ENCODE measurements at places on chromosomes 6 and 20.

- peak; percentile 52 for DNase-seq
Observed at GRCh38 chr6:106546691-106547414, 82.4 kb downstream of the RTN4IP1 start.

DNA sequence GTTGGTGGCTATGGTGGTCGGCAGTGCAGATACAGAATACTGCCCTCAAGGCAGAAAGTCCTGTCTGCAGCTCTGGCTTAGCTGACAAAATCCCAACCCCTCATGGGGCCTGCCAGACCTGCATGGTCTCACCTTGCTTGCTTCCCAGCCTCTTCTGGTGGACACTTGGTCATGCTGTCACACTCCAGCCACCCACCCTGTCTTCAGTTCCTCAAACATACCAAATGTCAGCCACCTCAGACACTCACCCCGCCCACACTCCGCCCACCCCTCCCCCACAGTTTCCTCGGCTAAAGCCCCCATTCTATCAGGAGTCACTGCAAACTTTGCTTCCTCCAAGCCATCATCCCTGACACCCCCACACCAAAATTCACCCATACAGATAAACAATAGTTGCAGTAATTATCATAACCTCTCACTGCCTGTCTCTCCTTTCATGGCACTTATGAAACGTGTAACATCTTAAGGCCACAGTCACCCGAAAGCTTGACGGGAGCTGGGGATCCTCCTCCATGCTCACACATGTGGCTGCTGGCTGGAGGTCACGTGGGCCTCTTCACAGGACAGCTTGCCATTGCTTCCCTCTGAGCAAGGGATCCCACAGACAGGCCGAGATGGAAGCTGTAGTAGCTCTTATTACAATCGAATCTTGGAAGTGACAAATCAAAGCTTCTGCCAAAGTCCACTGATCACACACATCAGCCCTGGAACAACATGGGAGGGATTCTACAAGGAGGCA lies 202.2 kb downstream of the PTPRT start:
- no peak for DNase-seq

DNA sequence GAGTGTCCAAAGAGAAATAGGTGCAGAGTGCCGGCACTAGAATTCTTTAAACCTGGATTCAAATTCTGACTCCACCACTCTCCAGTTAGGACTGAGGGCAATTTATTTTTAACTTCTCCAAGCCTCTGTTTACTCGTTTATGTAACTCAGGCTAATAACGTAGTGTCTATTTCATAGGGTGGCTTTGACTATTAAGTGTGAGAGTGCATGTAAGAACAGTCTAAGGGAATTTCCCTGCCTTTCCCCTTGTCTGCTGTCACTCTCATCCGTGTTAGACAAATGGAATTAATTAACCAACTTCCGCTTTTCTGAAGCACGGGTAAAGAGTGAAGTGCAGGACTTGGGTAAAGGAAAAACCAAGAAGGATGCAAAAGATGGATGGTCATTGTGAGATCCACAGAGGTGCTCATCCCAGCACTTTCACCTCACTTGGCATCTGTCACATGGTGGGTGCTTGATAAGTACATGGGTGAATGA lies 4.1 kb upstream of the ZKSCAN8 start:
- DNase-seq, result no peak

DNA sequence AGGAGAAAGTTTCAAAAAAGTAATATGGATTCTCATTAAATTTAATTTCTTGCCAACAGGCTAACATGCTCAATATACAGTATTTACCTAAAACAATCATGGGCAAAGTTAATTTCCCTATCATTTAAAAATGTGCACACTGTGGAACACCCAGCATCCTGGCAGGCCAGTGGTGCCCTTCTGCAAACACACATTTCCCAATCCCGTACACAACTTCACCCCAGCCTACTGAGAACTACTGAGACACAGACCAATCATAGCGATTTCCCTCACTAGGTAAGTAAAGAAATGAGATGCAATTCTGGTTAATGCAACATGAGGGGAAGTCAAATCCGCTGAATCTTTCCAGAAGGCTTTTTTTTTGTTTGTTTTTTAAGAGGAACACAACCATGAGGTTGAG lies 7.6 kb downstream of the USP45 start:
- DNase-seq, result no peak

DNA sequence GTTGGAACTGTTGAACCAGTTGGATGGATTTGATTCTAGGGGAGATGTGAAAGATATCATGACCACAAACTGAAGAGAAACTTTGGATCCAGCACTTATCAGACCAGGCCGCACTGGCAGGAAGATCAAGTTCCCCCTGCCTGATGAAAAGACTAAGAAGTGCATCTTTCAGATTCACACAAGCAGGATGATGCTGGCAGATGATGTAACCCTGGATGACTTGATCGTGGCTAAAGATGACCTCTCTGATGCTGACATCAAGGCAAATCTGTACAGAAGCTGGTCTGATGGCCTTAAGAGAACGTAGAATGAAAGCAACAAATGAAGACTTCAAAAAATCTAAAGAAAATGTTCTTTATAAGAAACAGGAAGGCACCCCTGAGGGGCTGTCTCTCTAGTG lies 72.8 kb upstream of the CDYL start:
- no peak for DNase-seq

DNA sequence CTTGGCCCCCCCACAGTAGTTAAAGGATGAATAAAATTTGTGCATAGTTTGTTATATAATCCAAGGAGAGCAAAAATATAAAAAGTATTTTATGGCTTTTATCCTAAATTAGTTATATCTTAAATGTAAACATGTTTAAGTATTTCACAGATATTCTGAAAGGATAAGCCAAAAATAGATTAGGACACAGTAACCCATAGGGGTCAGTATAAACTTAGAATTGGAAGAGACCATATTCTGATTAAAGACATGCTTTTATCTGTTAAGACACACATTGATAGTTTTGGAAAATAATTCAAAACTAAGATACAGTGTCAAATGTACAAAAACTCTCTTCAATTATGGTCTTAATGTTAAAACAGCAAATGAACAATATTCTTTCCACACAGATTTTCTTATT lies 4.5 kb upstream of the SERINC1 start:
- DNase-seq, result peak; percentile 29

DNA sequence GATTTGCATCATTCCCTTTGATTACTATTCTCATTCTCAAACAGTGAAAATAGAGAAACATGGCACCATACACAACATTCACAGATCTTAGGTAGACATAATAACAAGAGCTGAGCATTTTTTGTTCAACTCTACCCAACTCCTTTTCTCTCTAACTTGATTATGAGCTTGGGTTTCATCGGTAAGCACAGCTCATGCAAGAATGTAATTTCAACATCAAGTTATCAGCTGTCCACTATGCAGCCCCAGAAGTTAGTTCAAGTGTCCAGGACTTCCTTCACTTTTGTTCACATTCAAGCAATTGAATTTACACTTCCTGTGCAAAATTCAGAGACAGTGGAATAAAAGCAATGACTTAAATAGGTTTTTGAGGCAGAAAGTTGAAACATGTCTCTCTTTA lies 297.7 kb upstream of the SASH1 start:
- DNase-seq, result no peak

DNA sequence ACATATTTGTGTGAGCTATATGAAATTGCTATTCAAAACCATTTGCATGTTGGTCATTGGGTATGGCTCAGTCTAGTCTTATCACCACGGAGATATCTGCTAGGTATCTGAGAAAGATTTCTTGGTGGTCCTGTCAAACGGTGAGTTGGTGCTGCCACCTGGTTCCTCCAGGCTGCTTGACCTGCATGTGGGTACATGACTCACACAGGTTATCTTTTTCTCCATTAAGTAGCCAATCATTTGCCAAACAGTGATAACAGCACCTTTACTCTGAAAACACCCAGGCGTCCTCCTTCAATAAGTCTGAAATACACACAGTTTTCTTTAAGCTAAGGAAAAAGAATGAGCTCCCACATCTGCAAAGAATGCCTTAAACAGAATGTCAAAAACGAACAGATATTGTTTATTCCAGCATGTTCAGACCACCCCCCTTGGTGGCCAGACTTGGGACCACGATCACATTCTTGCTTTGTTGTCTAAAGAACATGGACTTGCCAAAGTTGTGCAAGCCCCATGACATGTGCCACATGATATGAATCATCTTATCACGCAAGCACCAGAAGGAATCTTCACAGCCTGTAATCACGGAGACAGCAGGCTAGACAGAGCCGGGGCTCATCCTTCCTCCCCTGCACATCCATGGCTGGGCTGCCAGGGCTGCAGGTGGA lies 200.7 kb upstream of the THBS2 start:
- no peak for DNase-seq

DNA sequence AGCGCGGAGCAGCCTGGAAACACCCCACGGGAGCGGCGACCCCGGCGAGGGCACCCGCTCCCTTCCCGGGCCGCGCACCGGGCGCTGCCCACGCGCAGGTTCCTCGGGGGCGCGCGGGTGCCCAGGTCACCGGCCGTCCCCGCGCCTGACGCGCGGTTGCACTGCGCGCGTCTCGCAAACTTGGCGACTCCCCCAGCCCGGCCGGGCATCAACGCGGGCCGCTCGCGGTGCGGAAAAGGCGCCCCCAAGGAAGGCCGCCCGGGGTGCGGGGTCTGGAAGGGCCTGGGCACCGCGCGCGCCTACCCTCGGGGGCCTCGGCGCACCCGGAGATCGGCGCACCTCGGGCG lies 555 bp upstream of the ZBTB46 start:
- no peak for DNase-seq

- DNase-seq, result peak; percentile 42
Observed at GRCh38 chr6:69865126-69865525, 1.2 kb upstream of the COL19A1 start.

DNA sequence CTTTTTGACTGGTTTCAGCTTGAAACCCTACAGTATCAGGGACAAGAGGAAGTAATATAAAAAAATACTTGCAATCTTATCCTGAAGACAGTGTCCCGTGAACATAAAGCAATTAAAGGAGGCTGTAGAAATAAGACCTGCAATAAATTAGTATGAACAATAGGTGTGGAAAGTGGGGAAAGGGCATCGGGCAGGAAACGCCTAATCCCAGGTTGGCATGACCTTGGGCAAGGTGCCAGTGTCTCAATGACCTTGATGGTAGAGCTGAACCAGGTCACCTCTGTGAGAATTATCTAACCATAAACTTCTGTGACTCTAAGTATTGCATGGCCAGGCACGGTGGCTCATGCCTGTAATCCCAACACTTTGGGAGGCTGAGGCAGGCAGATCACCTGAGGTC lies 115.2 kb downstream of the LY86 start:
- DNase-seq, result no peak

GRCh38 chr20:34628026-34628425 lies 48.9 kb downstream of the PIGU start:
- DNase-seq, result no peak

GRCh38 chr20:51661609-51662178 lies 106.5 kb downstream of the ATP9A start:
- DNase-seq, result peak; percentile 37

GRCh38 chr6:7996538-7997111 lies 67.6 kb downstream of the BLOC1S5 start:
- DNase-seq, result no peak

Measured in COLO829 (cell line).